ENCODE measurements at places on chromosomes 7 and 10. TPM values are rescaled to one million over a fixed set of nuclear protein-coding genes. Genes with fewer than 3 reads are reported as not detected.

- peak overlapping the region; percentile 44 for H3K4me3 ChIP-seq
- peak overlapping the region; percentile 94 for H3K27ac ChIP-seq
- peaks cover 92% of the 10 kb centered on the region for H3K4me1 ChIP-seq
- no peaks in the 10 kb centered on the region for H3K36me3 ChIP-seq
Measured at GRCh38 chr10:114544045-114544659, 113.9 kb downstream of the ABLIM1 start.

The IFRD1 gene
- 56.5 TPM for total RNA-seq

DNA sequence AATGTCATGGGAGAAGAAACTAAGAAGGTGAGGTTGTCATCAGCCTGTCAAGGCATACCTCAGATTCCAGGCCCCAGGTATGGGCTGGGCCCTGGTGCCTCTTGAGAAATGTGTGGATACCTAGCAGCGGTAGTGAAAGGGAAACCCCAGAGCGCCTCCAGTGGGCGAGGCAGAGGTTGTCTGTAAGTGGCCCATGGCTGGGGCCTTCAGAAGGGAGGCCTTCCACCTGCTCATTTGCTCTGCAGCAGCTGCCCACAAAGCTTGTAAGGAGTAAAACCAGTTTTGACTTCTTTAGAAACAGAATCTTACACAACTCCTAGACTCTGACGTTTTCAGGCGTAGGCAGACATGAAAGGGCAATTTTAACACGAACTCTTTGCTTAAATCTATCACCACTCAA, 509.9 kb downstream of the PARD3 start:
- H3K4me1 ChIP-seq = no peaks in the 10 kb centered on the region
- H3K27me3 ChIP-seq = no peaks in the 10 kb centered on the region
- no peak overlapping the region for H3K27ac ChIP-seq
- no peaks in the 10 kb centered on the region for H3K36me3 ChIP-seq
- no peak overlapping the region for H3K4me3 ChIP-seq

The ABCF2 gene
- 17.2 TPM for total RNA-seq

DNA sequence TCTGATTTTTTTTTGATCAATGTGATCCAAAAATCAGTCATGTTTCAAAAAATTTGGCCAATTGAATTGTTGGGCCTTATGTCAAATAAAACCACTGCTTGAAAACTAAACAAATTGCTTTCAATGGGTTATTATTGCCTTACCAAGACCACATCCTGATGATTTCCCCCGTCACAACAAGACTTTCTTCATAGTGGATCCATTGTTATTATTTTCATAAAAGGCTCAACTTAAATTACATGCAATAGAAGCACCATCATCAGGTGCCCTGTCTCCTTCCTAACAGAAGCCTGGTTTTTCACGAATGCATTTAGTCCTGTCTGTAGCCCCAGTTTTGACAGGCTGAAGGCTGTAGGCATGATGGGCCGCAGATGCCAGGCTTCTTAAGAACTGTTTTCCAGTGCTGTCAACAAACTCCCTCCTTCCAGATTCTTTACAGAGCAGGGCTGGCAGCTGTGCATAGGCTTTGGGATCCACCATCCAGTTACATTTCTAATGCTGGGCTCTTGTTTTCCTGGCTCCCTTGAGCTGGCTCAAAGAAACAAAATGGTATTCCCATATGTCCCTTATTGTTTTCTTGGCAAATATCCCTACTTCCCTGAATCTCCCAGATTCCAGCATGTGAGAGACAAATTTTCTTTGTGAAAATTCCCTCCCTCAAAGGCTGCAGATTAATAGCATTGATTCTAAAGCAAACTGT, 302.0 kb downstream of the TWIST1 start:
- H3K27me3 ChIP-seq = no peaks in the 10 kb centered on the region
- H3K36me3 ChIP-seq = no peaks in the 10 kb centered on the region
- DNase-seq = no peak

- H3K27ac ChIP-seq = no peak overlapping the region
- DNase-seq = no peak
- no peak overlapping the region for H3K4me3 ChIP-seq
- H3K36me3 ChIP-seq = no peaks in the 10 kb centered on the region
- H3K4me1 ChIP-seq = no peaks in the 10 kb centered on the region
- H3K27me3 ChIP-seq = no peaks in the 10 kb centered on the region
Measured at GRCh38 chr7:84803979-84804378, 382.9 kb downstream of the SEMA3D start.

The GPR15LG gene
- total RNA-seq = not detected

The TRIL gene
- total RNA-seq = not detected

- H3K4me1 ChIP-seq = no peaks in the 10 kb centered on the region
- no peaks in the 10 kb centered on the region for H3K36me3 ChIP-seq
- H3K27me3 ChIP-seq = no peaks in the 10 kb centered on the region
- no peak overlapping the region for H3K27ac ChIP-seq
- DNase-seq = no peak
Measured at GRCh38 chr10:118911363-118911762, 118.2 kb upstream of the NANOS1 start.

- no peaks in the 10 kb centered on the region for H3K36me3 ChIP-seq
- no peak overlapping the region for H3K4me3 ChIP-seq
- H3K27me3 ChIP-seq = peaks cover 4% of the 10 kb centered on the region
- no peaks in the 10 kb centered on the region for H3K4me1 ChIP-seq
Measured at GRCh38 chr7:108415821-108416536, 40.3 kb downstream of the NRCAM start.

GRCh38 chr10:96505150-96506136, 8.3 kb downstream of the TLL2 start:
- no peaks in the 10 kb centered on the region for H3K36me3 ChIP-seq
- DNase-seq = no peak
- H3K4me1 ChIP-seq = no peaks in the 10 kb centered on the region
- H3K27me3 ChIP-seq = no peaks in the 10 kb centered on the region
- H3K27ac ChIP-seq = no peak overlapping the region
- H3K4me3 ChIP-seq = no peak overlapping the region

The BBS9 gene
- 28.3 TPM for total RNA-seq

The TMEM213 gene
- total RNA-seq = not detected

DNA sequence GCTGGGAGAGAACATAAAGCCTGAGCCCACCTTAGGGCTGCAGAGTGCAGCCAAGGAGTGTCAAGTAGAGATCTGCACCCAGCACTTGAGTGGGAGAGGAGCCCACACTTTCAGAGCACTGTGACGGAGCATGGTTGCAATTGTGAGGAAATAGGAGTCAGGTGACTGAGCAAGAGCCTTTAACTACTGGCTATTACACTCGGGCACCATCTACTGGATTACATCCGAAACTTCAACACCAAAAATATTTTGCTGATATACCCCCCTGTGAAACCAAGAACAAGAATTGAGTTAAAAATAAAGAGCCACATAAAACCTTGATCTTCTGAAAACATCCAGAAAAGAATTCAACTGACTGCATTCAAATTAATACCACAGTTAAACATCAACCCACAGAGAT, 657.9 kb downstream of the NXPH1 start:
- H3K4me1 ChIP-seq = no peaks in the 10 kb centered on the region
- no peak for DNase-seq
- no peaks in the 10 kb centered on the region for H3K36me3 ChIP-seq
- H3K4me3 ChIP-seq = no peak overlapping the region

The C10orf62 gene
- total RNA-seq = not detected

The SUN3 gene
- not detected for total RNA-seq

The PRSS37 gene
- total RNA-seq = not detected

The MPP7 gene
- 9.7 TPM for total RNA-seq

DNA sequence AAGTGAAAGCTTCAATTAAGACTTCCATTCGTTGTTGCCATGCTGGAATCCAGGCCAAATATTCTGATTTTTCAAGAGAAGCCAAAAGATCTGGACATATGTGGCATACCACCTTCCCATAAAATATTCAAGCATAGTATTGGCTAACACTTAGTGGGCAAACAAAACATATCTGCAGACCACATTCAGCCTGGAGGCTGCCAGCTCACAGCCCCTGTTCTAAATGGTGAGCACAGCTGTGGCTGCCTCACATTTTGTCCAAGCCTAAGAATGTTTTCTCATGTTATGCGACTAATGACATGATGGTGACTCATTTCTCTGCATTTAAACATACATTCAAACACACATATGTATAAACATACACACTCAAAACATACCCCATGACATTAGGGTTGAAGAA, 10.6 kb upstream of the CALU start:
- H3K4me3 ChIP-seq = no peak overlapping the region
- no peaks in the 10 kb centered on the region for H3K4me1 ChIP-seq
- no peaks in the 10 kb centered on the region for H3K27me3 ChIP-seq
- no peak overlapping the region for H3K27ac ChIP-seq
- H3K36me3 ChIP-seq = no peaks in the 10 kb centered on the region

GRCh38 chr10:97849687-97850402, at the start of gene GOLGA7B:
TSS of gene GOLGA7B (plus strand) at chr10:97849843. CDS start at chr10:97850304, 461 bp downstream.
- H3K27me3 ChIP-seq = no peaks in the 10 kb centered on the region
- no peaks in the 10 kb centered on the region for H3K36me3 ChIP-seq
- DNase-seq = peak; percentile 68

- DNase-seq = no peak
- no peak overlapping the region for H3K27ac ChIP-seq
- H3K4me1 ChIP-seq = no peaks in the 10 kb centered on the region
- no peaks in the 10 kb centered on the region for H3K27me3 ChIP-seq
- no peak overlapping the region for H3K4me3 ChIP-seq
- H3K36me3 ChIP-seq = no peaks in the 10 kb centered on the region
Measured at GRCh38 chr10:48983648-48984351, 44.2 kb upstream of the LRRC18 start.

- DNase-seq = no peak
- no peak overlapping the region for H3K27ac ChIP-seq
- H3K36me3 ChIP-seq = no peaks in the 10 kb centered on the region
- H3K4me1 ChIP-seq = no peaks in the 10 kb centered on the region
- no peak overlapping the region for H3K4me3 ChIP-seq
Measured at GRCh38 chr10:78450807-78451485, 417.3 kb downstream of the RPS24 start.

The TFEC gene
- total RNA-seq = 1.9 TPM

DNA sequence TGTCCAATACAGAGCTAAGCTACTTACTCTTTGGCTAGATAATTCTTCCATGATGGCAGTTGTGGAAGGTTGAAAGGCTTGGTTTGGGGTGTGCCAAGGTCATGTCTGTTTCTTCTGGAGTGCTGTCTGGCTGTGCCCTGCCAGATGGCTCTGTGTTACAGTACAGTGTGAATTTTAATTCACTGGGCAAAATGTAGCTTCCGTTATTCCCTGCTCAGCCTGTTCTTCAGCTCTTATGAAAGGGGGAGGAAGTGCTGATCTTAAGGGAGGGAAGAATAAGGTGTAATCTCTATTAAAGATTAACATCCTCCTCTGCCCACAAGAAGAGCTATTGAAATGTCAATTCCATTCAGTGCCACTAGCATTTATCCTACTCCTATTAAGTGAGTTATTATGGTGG, 52.2 kb downstream of the SND1 start:
- peaks cover 6% of the 10 kb centered on the region for H3K36me3 ChIP-seq
- no peaks in the 10 kb centered on the region for H3K4me1 ChIP-seq
- H3K4me3 ChIP-seq = no peak overlapping the region

The NUPR2 gene
- total RNA-seq = 0.92 TPM

DNA sequence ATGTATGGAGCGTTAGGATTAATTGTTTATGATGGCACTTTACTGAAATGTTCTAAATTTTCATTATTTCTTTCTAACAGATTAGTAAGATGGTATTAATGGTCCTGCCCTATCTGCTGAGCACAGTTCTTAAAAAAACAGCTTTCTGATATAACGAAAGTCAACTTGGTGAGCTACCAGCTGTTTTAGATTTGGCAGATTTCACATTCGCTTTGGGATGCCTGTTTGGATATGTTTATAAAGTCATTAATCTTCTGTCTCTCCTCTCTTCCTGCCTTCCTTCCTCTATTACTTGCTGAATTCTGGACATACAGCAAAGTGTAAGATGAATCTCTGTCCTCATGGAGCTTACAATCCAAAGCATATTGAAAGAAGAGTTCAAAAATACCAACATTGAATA, 396.8 kb upstream of the LRGUK start:
- no peak overlapping the region for H3K27ac ChIP-seq
- no peak overlapping the region for H3K4me3 ChIP-seq

The GBX1 gene
- not detected for total RNA-seq

The TRIM50 gene
- not detected for total RNA-seq

The CYP3A7 gene
- total RNA-seq = not detected

DNA sequence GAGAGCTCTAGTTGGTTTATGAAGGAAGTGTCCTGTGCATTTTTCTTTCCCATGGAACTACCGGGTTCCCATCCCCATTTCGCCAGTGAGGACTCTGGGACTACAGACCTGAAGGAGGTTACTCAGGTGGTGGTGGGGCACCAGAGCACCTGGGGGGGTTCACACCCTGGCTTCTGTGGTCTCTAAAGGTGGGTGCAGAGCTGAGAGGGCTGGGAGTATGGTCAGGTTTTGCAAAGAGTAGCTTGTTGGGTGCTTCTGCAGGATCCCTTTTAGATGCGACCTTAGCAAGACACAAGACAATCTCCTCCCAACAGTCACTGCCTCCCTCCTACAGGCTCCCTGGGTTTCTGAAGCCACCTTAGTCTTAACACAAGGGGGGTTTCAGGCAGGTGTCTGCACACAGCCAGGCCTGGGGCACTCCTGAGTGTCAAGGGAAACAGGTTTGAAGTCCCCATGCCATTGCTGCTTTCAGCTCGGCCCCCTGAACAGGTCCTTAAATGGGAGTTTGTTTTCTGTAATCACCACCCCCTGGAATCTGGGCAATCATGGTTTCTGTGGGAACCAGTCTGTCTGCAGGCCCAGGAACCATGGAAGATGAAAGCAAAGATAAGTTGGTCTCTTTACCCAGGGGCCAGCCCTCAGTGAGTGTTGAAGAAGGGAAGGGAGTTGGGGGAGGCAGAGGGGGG, 9.9 kb upstream of the CXCL12 start:
- no peak overlapping the region for H3K27ac ChIP-seq
- DNase-seq = no peak
- no peaks in the 10 kb centered on the region for H3K4me1 ChIP-seq
- H3K4me3 ChIP-seq = no peak overlapping the region
- no peaks in the 10 kb centered on the region for H3K27me3 ChIP-seq

GRCh38 chr7:132869166-132869861, 212.6 kb downstream of the CHCHD3 start:
- no peaks in the 10 kb centered on the region for H3K36me3 ChIP-seq
- H3K4me3 ChIP-seq = no peak overlapping the region
- H3K27me3 ChIP-seq = no peaks in the 10 kb centered on the region
- no peak for DNase-seq
- H3K27ac ChIP-seq = no peak overlapping the region

DNA sequence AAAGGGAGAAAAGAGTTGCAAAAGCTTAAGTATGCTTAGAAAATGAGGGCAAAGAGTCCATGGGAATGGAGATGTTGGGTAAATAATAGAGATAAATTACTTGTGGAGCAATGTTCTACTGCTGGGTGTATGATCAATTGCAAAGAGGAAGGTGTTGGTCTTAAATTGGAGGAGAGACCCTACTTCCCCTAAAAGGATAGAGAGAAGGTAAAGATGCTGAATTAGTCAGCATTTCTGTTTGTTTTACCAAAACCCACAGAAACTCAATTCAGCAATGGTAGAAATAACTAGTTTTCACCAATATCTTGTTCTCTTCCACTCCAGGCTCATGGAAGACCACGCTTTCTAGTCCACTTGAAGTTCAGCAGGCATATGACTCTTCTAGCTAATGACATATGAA, 32.1 kb downstream of the ASB4 start:
- H3K4me1 ChIP-seq = no peaks in the 10 kb centered on the region
- no peak overlapping the region for H3K27ac ChIP-seq
- H3K4me3 ChIP-seq = no peak overlapping the region
- H3K27me3 ChIP-seq = no peaks in the 10 kb centered on the region
- DNase-seq = no peak

The CDK6 gene
- total RNA-seq = 15.8 TPM

- H3K36me3 ChIP-seq = no peaks in the 10 kb centered on the region
- H3K27ac ChIP-seq = no peak overlapping the region
- H3K27me3 ChIP-seq = no peaks in the 10 kb centered on the region
- no peak for DNase-seq
- no peak overlapping the region for H3K4me3 ChIP-seq
Measured at GRCh38 chr10:71090330-71090729, 122.0 kb upstream of the UNC5B start.
